MG63 (cell line): ENCODE measurements at places on chromosomes 6 and 20. TPM values are rescaled to one million over a fixed set of nuclear protein-coding genes. Genes with fewer than 3 reads are reported as not detected.

RAMACL gene
- total RNA-seq = 0.13 TPM in 1 of 2 replicates, not detected in the other

SCRT2 gene
- not detected in 2 replicates for total RNA-seq

DNA sequence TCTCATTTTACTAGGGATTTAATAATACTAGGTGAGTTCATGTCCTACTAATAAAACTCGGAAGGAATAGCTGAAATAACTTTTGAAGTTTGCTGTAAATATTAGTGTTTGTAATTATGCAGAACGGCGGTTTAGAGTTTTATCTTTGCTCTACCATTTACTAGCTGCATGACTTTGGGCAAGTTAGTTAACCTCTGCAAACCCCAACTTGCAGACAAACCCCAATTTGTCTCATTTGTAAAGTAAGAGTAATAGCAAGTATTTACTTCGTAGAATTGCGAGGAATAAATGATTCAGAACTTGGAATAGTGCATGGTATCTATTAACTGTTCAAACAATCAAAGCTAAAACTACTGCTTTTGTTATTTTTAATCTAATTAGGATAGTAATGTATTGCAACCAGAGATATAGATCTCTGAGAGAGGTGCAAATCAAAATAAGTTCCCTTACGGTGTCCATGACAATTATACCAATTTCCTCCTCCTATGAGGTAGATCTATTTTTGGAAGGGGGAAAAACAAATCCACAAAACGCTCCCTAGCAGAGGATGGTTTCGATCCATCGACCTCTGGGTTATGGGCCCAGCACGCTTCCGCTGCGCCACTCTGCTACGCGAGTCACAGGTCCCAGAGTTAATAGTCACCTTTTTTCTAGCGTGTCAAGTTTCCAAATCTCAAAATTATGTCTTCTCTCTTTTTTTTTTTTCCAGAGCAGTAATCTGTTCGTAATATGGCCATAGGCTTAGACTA, 35.1 kb upstream of the BTN3A2 start:
- DNase-seq = peak; percentile 46

OPRL1 gene
- 1.2 and 3.9 TPM in 2 replicates for total RNA-seq

MUCL3 gene
- total RNA-seq = not detected in 2 replicates

- DNase-seq = no peak
Observed at GRCh38 chr6:3315841-3316240, 57.1 kb downstream of the PSMG4 start.

GRCh38 chr6:122008101-122008999, 391.1 kb upstream of the HSF2 start:
- no peak for DNase-seq

DNA sequence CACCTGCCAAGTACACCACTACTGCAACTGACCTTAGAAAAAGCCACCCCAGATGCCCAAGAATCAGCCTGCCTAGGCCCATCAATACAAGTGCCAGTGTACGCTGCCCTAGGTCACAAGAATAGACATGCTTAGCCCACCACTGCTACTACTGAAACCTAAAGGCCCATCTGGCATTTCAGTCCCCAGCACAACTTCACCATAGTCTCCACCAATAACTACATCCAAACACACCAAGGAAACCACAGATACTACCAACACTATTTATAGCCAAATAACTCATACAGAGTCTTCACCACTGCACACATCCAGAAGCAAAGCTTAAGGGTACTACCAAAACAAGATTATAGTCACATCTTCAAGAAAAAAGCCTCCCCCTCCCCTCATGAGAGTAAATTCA, 28.2 kb downstream of the TREML4 start:
- DNase-seq = no peak
